Umbilical cord (tissue), 2 donors: ENCODE measurements at places on chromosomes 3 and 15. TPM values are rescaled to one million over a fixed set of nuclear protein-coding genes. Genes with fewer than 3 reads are reported as not detected.

GRCh38 chr3:194178669-194179068 is 42.7 kb downstream of the HES1 start:
- no peak for DNase-seq

Gene ROBO2
- total RNA-seq: 13.2 TPM

- no peak for DNase-seq
Measured at GRCh38 chr3:166799-167198, 29.8 kb upstream of the CHL1 start.

GRCh38 chr3:25661694-25662437 is 2.8 kb downstream of the TOP2B start:
- DNase-seq: no peak

Gene RNU5B-1
- total RNA-seq: not detected

- no peak for DNase-seq
Measured at GRCh38 chr3:141065841-141066805, 15.0 kb downstream of the SPSB4 start.

Gene GOLGA8S
- 4.6 TPM for total RNA-seq

Gene RTP4
- 0.72 TPM for total RNA-seq

Gene MUC20
- total RNA-seq: 5.8 TPM

- no peak for DNase-seq
Measured at GRCh38 chr15:34461730-34462129, 24.1 kb upstream of the GOLGA8A start.

DNA sequence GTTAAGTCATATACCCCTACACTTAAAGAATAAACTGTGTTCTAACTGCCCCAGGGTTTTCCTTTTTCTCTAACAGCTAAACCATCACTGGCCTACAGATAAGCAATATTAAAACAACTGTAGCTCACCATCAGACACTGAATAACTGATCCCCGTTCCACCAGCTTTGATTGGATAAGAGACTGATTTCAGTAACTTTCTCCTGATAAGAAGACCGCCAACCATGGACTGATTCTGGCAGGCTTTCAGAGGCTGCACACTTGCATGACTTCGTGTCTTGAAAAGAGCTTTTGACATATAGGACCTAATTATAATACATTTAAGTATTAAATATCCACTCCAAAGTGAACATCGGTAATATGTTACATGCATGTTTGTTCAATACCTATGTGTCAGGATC is 15.3 kb upstream of the CEP97 start:
- no peak for DNase-seq

DNA sequence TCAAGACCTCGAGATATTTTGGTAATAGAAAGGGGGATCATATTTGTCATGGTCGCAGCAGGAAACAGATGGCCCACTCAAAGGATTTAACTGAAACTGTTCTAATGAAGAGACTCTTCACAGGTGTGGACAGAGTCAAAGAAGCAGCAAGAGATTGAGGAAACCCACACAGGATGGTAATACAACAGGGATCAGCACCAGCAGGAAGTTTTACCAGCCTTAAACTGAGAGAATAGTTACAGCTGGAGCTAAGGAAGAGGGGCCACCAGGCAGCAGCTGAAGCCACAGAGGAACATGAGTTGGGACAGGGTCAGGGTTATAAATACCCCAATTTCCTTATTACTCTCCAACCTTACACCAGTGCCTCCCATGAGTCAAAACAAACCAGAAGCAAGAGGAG is 131.8 kb upstream of the UBE2E2 start:
- no peak for DNase-seq

Gene STRC
- total RNA-seq: 1.7 TPM

GRCh38 chr3:27194861-27195483 is 174.2 kb downstream of the NEK10 start:
- no peak for DNase-seq

DNA sequence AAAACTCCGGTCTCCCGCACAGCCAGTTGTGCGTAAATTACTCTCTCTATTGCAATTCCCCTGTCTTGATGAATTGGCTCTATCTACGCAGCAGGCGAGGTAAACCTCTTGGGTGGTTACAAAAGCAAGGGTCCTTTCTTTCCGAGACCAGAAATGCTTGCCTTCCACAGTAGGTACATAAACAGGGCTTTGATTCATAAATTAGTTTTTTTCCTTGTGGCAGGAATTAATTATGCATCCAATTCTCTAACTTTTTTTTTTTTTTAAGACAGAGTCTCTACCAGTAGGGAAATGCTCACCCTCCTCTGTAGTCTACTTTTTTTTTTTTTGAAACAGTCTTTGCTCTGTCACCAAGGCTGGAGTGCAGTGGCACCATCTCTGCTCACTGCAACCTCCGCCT is 16.3 kb downstream of the CD80 start:
- no peak for DNase-seq

Gene HEXA
- total RNA-seq: 85.5 TPM

Gene BUB1B
- 1.7 TPM for total RNA-seq
